ENCODE measurements at places on chromosomes 2 and 18. TPM values are rescaled to one million over a fixed set of nuclear protein-coding genes. Genes with fewer than 3 reads are reported as not detected.

Gene NCKAP5
- total RNA-seq, result 0.58 TPM

- no peak for DNase-seq
- H3K4me3 ChIP-seq, result no peak overlapping the region
- H3K36me3 ChIP-seq, result no peaks in the 10 kb centered on the region
- no peak overlapping the region for H3K27ac ChIP-seq
Measured at GRCh38 chr2:69269330-69269729, 117.7 kb downstream of the GFPT1 start.

DNA sequence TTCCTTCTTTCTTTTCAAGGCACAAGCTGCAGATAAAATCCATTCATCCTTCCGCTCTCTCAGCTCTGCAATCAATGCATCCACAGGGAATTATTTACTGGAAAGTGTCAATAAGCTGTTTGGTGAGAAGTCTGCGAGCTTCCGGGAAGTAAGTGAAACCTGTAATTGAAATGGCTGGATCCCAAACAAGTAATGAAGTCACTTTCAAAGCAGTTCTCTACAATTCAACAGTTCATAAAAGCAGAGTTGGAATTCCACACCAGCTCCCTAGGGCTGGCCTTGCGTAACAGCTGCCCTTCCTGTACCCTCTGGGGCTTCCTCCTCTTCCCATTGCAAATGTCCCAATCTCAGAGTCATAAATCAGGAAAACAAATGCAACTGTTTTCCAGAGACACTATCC is 9.6 kb downstream of the SERPINB2 start:
- H3K27ac ChIP-seq, result no peak overlapping the region
- H3K4me1 ChIP-seq, result no peaks in the 10 kb centered on the region
- H3K27me3 ChIP-seq, result no peaks in the 10 kb centered on the region
- DNase-seq, result no peak
- H3K36me3 ChIP-seq, result no peaks in the 10 kb centered on the region

- no peaks in the 10 kb centered on the region for H3K36me3 ChIP-seq
- no peak for DNase-seq
- H3K4me3 ChIP-seq, result no peak overlapping the region
- H3K27me3 ChIP-seq, result no peaks in the 10 kb centered on the region
- H3K4me1 ChIP-seq, result no peaks in the 10 kb centered on the region
Measured at GRCh38 chr2:187215532-187216240, 232.4 kb downstream of the CALCRL start.

GRCh38 chr18:2981212-2981728 is 31.7 kb downstream of the LPIN2 start:
- no peak overlapping the region for H3K27ac ChIP-seq
- DNase-seq, result no peak
- no peak overlapping the region for H3K4me3 ChIP-seq
- H3K4me1 ChIP-seq, result peaks cover 3% of the 10 kb centered on the region
- no peaks in the 10 kb centered on the region for H3K27me3 ChIP-seq

Gene SRD5A2
- not detected for total RNA-seq

DNA sequence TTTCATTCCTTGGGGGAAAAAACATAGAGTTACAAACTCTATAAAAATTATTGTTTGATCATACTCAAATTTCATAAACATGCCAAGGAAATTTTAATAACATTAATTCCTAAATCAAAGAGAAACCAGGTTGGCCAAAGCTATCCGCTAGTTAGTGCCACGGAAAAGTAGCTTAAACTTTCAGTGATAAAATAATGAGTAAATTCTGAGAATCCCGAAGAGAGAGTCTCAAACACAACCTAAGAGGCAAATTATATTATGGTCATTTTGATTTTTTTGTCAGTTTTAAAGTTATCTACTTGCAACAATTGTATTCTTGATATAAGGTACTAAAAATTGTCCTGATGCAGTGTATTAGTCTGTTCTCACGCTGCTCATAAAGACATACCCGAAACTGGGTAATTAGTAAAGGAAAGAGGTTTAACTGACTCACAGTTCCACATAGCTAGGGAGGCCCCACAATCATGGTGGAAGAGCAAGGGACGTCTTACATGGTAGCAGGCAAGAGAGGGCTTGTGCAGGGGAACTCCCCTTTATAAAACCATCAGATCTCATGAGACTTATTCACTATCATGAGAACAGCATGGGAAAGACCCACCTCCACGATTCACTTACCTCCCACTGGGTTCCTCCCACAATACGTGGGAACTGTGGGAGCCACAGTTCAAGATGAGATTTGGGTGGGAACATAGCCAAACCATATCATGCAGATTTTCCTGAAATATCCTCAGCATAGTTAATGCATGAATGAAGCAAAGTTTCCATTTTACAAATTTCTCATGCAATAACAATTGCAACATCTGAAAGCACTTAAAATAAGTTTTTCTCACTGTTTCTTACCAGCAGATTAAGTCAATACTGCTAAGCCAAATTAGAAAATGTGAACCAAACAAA is 205.9 kb upstream of the STK17B start:
- H3K27ac ChIP-seq, result no peak overlapping the region
- no peaks in the 10 kb centered on the region for H3K27me3 ChIP-seq
- H3K4me1 ChIP-seq, result no peaks in the 10 kb centered on the region
- no peak for DNase-seq

Gene TMEM182
- total RNA-seq, result 5.6 TPM

DNA sequence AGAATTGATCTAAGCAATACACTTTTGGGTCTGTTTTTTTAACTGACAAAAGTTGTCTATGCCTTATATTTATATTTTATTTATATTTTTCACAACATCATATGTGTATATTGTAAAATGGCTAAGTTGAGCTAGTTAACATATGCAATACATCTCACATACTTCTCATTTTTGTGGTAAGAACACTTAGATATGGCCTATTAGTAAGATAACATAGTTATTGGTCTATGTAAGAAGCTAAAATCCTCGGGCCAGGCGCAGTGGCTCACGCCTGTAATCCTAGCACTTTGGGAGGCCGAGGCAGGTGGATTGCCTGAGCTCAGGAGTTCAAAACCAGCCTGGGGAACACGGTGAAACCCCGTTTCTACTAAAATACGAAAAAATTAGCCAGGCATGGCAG is 275.6 kb upstream of the ID2 start:
- H3K27me3 ChIP-seq, result no peaks in the 10 kb centered on the region
- H3K4me1 ChIP-seq, result no peaks in the 10 kb centered on the region
- no peaks in the 10 kb centered on the region for H3K36me3 ChIP-seq
- no peak overlapping the region for H3K27ac ChIP-seq

DNA sequence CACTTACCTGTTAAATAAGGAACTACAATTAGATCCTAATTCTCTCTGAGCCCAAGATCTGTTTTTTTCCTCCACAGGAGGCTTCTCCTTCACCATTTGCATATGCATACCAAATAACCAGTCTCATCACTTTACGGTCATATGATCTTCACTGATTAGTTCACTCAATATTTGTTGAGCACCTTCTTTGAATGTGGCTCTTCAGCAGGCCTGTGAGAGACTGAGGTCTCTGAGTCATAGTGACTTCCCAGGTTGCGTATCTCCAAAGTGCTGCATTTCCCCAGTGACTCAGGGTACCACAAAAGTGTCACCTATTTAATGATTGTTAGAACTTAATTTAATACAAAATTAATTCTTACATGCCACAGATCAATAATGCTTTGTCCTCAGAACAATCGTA is 108.8 kb upstream of the TRIB2 start:
- H3K27me3 ChIP-seq, result no peaks in the 10 kb centered on the region
- no peak overlapping the region for H3K27ac ChIP-seq
- H3K4me3 ChIP-seq, result no peak overlapping the region

DNA sequence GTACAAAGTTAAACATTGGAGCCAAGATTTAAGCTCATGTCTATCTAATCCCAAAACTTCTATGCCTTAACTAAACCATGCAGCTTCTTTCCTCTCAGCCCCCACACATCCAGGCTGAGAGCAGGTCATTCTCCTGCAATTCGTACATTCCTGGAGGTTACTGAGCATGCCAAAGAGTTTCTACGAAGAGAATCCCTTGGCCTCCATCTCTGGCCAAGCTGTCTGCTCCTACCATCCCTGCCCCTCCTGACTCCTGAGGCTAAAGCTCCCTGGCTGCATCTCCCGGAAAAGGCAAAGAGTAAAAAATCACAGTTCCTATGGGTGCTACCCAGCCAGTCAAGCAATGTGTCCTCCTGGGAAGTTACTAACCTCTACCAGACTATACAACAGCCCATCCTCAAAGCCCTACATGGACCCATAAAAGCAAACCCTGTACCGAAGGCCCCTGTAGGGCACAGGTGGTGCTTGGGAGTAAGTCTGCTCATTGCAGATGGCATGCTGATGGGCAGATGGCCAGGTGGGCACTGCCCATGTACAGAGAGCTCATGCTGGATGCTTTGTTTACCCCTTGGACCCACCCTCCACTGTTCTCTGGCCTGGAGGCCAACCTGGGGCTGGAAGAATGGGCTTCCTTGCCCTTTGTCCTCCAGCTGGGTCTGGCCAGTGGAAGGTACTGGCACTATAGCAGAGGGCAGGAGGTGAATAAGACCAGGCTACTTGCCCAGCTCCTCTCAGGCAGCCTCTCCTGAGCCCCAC is 99.5 kb downstream of the TTC32 start:
- no peaks in the 10 kb centered on the region for H3K36me3 ChIP-seq
- no peaks in the 10 kb centered on the region for H3K4me1 ChIP-seq
- no peak overlapping the region for H3K27ac ChIP-seq
- H3K4me3 ChIP-seq, result no peak overlapping the region
